ENCODE measurements at places on chromosomes 2 and 18.

GRCh38 chr2:7022492-7023385 lies 105.5 kb downstream of the RNF144A start:
- DNase-seq, result no peak

GRCh38 chr2:20106746-20107145 lies 55.3 kb upstream of the LAPTM4A start:
- DNase-seq, result peak; percentile 65

DNA sequence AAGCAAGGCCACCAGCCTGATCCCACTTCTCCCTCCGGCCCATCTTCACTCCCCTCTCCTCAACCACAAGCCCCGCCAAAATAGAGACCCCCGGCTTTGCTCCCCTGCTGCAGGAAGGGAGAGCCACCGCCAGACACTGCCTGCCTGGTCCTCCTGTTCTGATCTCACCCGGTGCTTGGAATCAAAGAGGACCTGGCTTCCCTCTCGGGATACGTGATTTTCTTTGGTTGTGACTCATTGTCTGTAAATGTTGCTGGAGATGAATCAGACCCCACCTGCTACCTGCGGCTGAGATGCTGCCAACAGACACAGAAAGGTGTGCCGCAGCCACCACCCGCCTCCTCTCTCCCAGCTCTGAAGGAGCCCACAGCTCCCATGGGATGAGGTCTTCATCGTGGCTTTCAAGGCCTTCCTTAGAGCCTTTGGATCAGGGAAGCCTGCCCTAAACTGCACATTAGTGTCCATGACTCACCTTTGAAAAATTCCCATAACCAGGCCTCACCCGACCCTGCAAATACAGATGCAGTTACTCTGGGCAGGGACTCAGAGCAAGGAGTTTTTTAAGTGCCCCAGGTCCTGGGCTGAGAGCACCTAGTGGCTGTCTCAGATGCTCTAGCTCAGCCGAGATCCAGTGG lies 79.4 kb upstream of the ZNF532 start:
- DNase-seq, result no peak

DNA sequence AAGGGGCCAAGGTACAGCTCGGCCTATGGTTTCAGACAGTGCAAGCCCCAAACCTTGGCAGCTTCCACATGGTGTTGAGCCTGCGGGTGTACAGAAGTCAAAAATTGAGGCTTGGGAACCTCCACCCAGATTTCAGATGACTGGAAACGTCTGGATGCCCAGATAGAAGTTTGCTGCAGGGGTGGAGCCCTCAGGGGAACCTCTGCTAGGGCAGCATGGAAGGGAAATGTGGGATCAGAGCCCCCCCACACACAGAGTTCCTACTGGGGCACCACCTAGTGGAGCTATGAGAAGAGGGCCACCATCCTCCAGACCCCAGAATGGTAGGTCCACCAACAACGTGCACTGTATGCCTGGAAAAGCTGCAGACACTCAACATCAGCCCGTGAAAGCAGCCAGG lies 15.0 kb upstream of the DNAH7 start:
- no peak for DNase-seq

DNA sequence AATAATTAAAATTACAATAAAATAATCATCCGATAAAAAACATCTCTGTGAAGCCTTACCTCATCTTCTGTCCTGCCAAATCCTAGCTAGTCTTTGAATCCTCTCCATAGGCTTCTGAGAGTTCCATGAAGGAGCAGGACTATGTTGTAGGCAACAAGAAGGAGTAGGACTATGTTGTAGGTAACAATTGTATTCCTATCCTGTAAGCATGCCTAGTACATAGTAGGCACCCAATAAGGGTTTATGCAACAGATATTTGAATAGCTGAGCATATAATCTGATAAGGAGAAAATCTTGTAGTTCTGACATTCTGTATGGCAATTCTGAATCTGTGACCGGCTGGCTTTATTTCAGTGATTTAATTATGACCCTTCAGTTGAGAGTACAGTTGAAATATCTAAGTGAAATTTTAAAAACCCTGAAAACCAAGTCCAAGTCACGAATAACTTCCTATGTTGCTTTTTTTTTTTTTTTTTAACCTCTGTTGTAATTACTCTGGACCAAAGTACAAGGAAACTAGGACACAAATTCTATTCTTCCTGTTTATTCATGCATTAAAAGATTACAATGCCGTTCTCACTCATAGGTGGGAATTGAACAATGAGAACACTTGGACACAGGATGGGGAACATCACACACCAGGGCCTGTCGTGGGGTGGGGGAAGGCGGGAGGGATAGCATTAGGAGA lies 27.8 kb downstream of the VWA3B start:
- no peak for DNase-seq

GRCh38 chr18:47817017-47817794 lies 113.3 kb downstream of the SMAD2 start:
- no peak for DNase-seq

DNA sequence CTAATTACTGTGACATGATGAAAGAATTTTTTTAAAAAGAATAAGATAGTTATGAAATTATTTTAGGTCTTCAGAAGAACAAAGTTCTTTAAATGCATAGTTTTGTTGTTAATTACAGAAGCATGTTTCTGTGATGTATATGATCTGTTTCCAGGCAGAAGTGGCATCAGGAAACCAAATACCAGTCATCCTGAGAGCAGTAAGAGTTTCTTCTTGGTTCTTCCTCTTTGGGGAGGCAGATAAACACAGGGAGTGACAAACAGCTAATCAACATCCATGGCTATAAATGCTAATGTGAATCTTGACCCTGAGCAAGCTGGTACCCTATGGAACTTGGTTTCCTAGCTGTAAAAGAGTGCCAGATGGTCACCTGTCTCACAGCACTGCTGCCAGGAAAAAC lies 29.2 kb downstream of the WIPF1 start:
- no peak for DNase-seq

- no peak for DNase-seq
Observed at GRCh38 chr18:3066341-3067110, 53.6 kb upstream of the LPIN2 start.

DNA sequence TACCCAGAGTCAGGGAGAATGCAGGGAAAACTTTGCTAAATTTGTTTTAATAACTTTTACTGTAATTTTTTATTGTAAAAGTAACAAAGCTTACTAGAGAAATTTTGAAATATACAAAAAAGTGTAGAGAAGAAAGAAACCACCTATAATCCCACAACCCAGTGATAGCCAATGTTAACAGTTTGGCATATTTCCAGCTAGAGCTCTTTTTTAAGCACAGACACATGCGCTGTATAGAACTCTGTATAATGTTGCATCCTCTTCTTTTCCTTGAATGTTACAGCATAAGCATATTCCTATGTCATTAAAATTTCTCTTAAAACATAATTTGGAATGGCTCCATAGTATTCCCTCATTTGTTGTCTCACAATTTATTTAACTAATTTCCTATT lies 37.4 kb upstream of the EPAS1 start:
- DNase-seq, result no peak

- DNase-seq, result no peak
Observed at GRCh38 chr2:238872628-238873380, 24.9 kb downstream of the TWIST2 start.

GRCh38 chr2:232569541-232569940 lies 19.1 kb downstream of the EIF4E2 start:
- DNase-seq, result no peak

DNA sequence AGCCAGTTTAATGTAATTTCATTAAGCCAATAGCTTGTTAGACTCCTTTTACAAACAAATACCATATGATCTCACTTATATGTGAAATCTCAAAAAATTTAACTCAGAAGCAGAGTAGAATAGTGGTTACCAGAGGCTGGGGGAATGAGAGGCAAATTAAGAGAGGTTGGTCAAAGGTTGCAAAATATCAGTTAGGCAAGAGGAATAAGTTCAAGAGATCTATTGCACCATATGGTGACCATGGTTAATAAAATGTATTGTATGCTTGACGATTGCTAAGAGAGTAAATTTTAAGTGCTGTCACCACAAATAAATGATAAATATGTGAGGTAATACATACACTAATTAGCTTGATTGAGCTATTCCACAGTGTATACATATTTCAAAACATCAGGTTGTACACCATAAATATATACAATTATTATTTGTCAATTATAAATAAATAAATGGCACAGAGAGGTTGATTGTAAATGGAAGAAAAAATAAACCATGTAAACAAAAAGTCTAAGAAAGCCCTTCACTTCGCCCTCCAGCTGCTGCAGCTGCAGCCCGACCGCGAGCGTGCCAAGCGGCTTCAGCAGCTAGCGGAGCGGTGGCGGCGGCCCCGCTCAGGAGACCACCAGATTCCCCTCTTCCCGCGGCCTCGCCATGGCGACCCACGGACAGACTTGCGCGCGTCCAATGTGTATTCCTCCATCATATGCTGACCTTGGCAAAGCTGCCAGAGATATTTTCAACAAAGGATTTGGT lies 23.0 kb upstream of the ACTR2 start:
- DNase-seq, result no peak

- DNase-seq, result no peak
Observed at GRCh38 chr2:221997100-221997499, 301.7 kb downstream of the PAX3 start.

DNA sequence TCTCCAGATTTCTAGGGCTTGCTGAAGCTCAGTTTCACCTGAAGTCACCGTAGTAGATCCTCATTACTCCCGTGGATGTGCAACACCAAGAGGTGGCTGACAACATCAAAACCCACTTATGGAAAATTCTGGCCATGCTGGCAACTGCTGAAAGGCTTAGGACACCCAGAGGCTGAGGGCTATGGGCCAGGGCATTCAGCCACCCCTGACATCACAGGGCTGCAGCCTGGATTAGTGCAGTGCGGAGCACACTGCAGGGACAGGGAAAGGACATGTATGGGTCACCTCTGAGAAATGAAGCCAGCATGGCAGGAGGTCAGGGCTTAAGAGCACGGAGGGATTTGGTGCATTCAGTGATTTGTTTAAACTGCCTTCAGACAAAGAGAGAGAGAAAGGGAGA lies 300.6 kb downstream of the TDRD15 start:
- no peak for DNase-seq

- DNase-seq, result no peak
Observed at GRCh38 chr2:145078923-145079322, 559.0 kb upstream of the ZEB2 start.

DNA sequence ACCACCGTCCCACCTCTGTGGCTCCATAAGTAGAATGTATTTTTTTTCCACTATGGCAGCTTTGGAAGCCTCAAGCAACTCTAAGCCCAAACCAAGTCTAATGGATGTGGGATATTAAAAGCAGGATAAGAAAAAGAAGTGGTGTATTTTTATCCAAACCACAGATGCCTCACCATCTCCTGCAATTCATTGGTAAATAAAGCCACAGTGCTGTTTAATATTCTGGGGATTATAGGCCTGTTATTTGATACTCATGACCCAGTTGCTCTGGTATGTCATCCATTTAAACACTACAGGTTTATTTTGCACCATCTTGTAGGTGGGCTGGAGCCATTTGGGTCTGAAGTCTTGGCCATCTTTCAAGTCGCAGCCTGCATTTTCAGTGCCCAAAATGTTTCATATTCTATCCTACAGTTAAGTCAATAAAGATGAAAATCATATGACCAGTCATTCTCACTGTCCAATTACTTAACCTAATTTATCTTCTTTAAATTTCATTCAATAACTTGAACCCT lies 279.5 kb upstream of the EPHA4 start:
- no peak for DNase-seq

GRCh38 chr2:128879161-128879560 lies 560.5 kb upstream of the HS6ST1 start:
- DNase-seq, result no peak

- DNase-seq, result no peak
Observed at GRCh38 chr2:121819846-121820245, 64.4 kb downstream of the TSN start.

GRCh38 chr2:221943076-221943810 lies 355.6 kb downstream of the PAX3 start:
- DNase-seq, result no peak

GRCh38 chr2:156476021-156476849 lies 40.1 kb downstream of the GPD2 start:
- no peak for DNase-seq

GRCh38 chr2:232410238-232410900 lies 3.7 kb downstream of the ALPG start:
- DNase-seq, result no peak

DNA sequence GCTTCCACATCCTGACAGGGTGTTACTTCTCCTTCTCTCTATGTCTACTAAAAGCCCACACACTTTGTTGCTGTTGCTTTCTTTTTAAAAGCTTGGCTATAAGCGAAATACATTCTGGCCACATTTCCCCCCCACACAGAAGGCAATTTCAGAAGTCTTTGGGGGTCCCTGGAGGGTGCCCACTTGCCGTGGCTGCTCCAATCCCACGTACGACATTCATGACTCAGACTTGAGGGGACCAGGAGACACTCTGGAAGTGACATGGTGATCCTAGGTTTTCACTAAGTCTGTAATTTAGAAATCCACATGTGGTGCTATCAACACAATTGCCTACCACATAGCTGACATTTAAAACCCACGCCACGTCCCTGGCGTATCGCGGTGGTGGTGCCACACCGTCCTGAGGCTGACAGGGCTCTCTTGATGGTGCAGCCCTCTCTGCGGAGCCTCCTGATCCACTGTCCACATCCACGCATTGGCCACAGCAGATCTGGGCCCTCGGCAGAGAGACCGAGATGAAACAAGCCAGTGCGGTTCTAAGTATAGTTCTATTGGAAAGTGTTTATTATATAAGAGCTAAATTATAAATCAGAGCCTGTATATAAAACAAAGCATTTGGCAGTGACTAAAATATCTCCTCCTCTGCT lies 42.4 kb downstream of the CYP27C1 start:
- no peak for DNase-seq

DNA sequence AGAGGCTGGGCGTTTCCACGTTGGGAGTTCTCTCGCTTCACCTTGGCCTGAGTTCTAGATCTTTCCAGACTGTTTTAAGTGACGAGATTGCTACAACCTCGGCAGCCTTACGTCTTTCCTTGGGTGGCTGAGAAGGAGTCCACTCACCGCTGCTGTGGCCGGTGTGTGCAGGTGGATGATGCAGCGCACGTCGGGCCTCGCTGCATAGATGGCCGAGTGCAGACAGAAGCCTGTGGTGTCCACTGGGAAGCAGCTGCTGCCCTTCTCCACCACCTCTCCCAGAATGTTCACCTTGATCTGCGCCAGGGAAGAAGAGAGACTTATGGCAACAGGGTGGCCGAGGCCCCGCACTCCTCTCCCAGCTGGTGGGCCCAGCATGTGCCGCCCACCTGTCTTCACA lies 75.7 kb downstream of the ADD2 start:
- DNase-seq, result no peak

- DNase-seq, result no peak
Observed at GRCh38 chr2:128350736-128351135, 32.1 kb upstream of the HS6ST1 start.

DNA sequence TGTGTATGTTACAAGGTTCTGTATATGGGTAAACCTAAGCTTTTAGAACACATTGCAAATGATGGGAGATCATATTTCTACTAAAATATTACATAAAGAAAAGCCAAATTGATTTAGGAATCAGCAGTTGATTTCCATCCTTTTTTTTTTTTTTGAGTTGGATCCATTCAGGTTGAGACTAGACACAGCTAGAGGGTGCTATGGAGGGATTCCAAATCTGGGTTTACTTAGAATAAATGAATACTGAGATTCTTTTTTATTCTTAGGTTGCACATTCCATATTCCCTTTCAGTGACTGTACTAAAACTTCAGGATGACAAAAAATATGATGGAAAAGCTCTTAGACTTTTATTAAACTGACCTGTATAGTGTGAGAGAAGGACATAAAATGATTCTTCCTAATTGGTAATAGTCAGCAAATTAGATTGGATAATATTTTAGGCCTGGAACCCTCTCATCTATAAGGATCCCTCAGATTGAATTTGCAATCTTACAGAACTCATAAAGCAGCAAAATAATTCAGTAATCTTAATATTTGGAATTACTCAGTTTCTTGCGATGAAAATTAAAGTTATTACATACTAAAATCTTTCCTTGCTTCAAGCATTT lies 183.3 kb upstream of the SESTD1 start:
- DNase-seq, result no peak

Data from activated CD8-positive, alpha-beta T cell treated with anti-CD3 and anti-CD28 coated beads for 36 hours (primary cell).